ENCODE measurements at places on chromosomes 11 and 22.

DNA sequence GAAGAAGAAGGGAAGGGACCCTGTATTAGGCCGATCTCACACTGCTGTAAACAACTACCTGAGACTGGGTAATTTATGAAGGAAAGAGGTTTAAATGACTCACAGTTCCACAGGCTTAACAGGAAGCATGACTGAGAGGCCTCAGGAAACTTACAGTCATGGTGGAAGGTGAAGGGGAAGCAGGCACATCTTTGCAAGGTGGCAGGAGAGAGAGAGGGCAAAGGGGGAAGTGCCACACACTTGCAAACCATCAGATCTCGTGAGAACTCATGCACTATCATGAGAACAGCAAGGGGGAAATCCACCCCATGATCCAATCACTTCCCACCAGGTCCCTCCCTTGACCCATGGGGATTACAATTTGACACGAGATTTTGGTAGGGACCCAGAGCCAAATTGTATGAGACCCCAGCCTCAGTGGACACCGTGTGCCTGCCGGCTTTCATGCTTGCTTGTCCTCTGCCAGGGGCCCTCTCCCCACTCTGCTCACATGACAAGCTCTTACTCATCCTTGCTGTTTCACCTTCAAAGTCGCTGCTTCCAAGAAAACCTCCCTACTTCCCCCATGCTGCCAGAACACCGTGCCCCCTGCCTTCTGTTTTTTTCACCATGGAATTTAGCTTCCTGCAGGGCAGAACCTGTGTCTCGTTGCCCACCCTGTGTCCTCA is 23.3 kb upstream of the PPFIA1 start:
- no peak for DNase-seq

DNA sequence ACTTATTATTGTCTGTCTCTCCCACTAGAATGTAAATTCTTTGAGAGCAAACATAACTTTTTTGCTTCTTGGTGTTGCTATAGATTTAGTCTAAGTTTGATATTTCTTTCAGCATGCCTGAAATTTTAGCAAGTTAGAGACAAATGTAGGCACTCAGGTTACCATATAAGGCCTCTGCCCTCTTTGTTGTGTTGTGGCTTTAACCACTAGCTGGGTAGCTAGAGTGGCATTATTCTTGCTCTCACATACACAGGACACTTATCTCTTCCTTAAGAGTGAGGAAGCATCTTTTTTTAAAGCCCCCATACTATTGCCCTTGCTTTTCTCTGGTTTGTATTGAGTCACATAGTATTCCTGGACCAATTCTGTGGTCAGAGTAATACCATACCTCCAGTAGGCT is 11.2 kb downstream of the ZBED5 start:
- DNase-seq, result no peak

DNA sequence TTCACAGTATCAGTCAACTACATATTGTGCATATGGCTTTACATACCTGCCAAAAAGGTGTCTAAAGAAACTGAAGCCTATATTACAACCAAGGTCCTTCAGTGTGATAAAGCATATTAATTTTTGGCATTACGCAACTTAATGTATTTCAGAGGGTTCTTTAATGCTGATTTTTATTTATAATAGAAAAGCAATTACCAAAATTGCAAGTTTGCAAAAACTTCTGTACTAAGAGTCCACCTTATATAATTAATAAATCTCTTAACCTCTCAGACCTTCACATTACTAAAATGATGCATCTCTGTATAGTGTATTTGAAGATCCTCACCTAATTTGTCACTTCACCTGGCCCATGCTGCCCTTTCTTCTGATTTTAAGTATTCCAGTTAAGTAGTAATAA is 128.6 kb downstream of the GUCY1A2 start:
- no peak for DNase-seq

GRCh38 chr11:126268361-126268707 is 361 bp downstream of the SRPRA start:
- no peak for DNase-seq

- DNase-seq, result peak; percentile 100
Observed at GRCh38 chr11:62573592-62574362, at the start of gene EEF1G. Gene EEF1G (minus strand): TSS chr11:62573891. CDS start chr11:62573842, 49 bp downstream.

GRCh38 chr22:21858025-21858764 is 9.2 kb downstream of the MAPK1 start:
- DNase-seq, result no peak

- DNase-seq, result no peak
Observed at GRCh38 chr11:96082002-96082899, 158.3 kb upstream of the MTMR2 start.

- no peak for DNase-seq
Observed at GRCh38 chr11:134781380-134781866, 369.4 kb upstream of the B3GAT1 start.

DNA sequence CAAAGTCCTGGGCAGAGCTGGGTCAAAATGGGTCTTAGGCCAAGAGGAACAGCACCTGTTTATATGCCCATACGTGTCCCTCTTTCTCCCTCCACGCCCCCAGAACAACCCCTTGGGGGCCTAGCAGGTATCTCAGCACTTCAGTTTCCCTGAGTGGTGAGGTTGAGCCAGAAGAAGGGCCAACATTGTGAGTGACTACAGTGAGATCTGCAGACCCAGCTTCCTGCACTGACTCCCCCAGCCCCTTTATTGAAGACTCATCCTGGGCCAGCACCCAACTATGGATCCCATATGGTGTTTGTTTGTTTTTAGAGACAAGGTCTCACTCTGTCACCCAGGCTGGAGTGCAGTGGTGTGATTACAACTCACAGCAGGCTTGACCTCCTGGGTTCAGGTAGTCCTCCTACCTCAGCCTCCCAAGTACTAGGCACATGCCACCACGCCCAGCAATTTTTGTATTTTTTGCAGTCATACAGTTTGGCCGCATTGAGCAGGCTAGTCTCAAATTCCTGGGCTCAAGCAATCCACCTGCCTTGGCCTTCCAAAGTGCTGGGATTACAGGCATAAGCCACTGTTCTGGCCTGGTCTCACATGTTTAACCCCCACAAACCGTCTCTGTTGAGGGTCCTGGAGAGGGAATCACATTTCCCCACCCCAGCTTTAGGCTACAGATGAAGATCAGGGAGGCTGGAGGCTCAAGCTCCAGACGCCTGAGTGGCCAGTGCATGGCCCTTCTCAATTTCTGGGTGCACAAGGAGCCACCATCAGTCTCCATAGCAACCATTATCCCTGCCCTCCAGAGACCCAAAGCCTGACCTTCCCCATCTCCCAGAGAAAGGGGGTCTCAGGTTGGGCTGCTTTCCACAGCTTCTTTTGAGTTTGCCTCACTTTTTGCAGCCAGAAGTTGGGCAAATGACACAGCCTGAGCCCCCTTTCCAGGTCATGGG is 1.7 kb upstream of the LARGE2 start:
- DNase-seq, result no peak

- no peak for DNase-seq
Observed at GRCh38 chr11:43908683-43909082, 28.1 kb downstream of the ALKBH3 start.

Measured in stromal cell of bone marrow (primary cell).